GM13976 (cell line): ENCODE measurements at places on chromosomes 7 and 10.
A peak's percentile ranks its signal among the peaks of the same experiment; 100 is the strongest.

DNA sequence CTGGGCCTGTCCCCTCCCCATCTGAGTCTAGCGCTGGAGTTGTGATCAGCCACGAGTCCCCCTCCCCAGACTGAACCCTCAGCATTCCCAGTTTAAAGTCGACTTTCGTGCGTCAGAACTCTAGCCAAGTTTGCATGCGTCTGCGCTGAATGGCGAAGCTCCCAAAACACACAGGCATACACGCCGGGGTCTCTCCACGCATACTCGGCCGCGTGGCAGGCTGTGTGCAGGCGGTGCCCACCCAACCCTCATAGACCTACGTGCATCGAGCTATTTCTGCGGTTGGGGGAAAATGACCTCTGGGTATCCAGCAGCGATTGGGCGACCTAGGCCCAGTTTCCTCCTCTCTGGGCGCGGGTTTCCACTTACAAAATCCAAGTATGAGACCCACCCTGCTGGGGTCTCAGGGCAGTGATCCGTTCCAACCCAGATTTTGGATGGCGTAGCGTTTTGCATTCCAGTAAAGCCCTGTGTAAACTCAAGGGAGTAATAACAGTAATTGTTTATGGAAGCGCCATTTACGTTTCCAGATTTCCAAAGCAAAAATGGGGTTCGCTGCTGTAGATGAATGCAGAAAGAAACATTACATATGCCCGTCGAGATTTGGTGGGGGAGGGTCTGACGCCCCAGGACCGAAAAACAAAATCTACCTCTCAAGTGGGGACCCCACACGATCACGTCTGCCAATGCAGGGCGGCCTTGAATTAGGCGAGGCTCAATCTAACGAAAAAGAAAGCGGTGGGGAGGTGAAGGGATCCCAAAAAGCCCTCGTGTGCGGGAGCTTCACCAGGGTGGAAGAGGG is 2.0 kb upstream of the HMX3 start:
- peak; percentile 32 for DNase-seq

DNA sequence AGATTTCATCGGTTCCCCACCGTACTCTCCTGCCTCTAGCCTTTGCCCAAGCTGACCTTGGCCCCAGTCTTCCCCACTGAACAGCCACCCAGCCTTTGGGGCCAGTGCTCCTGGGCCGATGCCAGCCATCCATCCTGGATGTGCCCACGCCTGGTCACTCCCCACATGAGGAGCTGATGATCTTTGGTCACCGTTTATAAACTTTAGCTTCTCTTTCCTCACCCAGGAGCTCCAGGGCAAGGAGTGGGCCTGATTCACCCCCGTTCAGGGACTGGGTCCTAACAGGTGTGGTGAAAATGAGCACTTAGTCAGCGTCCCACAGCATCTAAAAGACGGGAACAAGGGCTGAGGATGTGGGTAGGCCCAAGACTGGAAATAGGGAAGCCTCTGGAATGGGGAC is 22.9 kb downstream of the GTF2IRD1 start:
- no peak for DNase-seq

DNA sequence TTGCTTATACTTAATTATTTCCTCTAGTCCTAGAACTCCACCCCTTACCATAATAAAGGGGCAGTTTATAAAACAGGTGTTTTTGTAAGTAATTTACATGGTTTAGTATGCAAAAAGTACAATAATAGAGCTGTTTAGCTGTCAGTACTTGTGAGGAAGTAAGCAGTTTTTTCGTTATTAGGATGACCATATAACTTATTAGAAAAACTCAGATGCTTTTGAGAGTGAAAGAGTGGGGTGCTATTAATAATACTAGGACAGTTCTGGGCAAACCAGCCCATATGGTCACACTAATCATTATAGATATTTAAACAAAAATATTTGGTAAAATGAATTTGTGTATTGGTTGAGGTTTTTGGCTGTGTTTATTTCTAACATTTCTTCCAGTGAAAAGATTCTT is 201.9 kb upstream of the KAT6B start:
- no peak for DNase-seq

- peak; percentile 69 for DNase-seq
These were observed 4.3 kb upstream of the KCNMA1 start for GRCh38 chr10:77641788-77642397.

GRCh38 chr7:142717453-142717852 is 31.8 kb upstream of the PRSS1 start:
- DNase-seq = no peak

- DNase-seq = peak; percentile 6
These were observed 1139.4 kb downstream of the XPNPEP1 start for GRCh38 chr10:108783897-108784296.

GRCh38 chr7:52940481-52940880 is 95.0 kb upstream of the POM121L12 start:
- DNase-seq = no peak

GRCh38 chr7:121744877-121745276 is 128.1 kb upstream of the PTPRZ1 start:
- DNase-seq = no peak

GRCh38 chr10:125161707-125162119 is 1.4 kb upstream of the CTBP2 start:
- DNase-seq = no peak

GRCh38 chr10:126872768-126873167 is 32.5 kb upstream of the DOCK1 start:
- DNase-seq = no peak

DNA sequence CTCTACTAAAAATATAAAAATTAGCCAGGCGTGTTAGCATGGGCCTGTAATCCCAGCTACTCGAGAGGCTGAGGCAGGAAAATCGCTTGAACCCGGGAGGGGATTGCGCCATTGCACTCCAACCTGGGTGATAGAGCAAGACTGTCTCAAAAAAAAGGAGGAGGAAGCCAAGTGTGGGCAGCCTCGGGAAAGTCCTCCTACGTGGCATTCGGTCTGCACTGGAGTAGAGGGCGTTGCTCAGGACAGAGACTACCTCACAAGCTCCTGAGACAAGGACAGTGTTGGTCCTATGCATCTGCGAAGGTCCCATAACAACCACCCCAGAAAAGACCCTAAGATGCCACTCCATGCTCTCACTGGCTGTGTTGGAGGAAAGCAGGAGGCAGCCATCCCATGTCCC is 10.0 kb upstream of the SERPINE1 start:
- no peak for DNase-seq

DNA sequence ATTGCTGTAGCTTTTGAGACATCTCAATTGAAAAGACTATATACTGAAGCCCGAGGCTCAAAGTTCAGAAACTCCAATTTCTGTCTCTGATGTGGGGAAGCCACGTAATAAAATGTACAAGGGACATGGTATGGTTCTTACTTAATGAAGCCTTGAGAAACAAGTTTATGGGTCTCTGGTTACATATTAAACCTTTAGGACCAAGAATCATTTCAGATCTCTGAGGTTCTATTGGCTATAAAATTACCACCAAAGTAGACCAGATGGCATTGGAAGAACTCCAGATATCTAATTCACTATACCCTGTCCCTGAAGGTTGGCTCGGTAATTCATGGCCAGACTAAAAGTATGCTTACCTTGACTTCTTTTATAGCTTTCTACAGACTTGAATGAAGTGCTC is 23.7 kb downstream of the STAMBPL1 start:
- DNase-seq = no peak

DNA sequence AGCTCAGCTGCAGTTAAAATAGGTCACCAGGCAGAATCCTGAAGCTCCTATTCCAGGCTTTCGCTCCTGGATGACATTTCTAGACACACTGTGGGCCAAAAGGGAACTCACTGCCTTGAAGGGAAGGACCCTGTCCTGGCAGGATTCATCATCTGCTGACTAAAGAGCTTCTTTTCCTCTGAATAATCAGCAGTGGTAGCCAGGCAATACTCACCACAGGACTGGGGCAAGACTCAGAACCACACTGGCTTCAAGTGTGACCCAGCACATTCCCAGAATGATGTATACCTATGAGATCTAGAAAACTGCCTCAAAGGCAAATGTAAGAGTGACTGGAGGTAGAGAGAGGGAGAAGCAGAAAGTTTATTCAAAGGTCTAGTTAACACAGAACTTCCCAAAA is 29.5 kb upstream of the EBF3 start:
- DNase-seq = no peak

GRCh38 chr7:95066737-95067530 is 159.5 kb downstream of the PPP1R9A start:
- DNase-seq = no peak

GRCh38 chr10:13961097-13961496 is 369.6 kb downstream of the FRMD4A start:
- DNase-seq = no peak

DNA sequence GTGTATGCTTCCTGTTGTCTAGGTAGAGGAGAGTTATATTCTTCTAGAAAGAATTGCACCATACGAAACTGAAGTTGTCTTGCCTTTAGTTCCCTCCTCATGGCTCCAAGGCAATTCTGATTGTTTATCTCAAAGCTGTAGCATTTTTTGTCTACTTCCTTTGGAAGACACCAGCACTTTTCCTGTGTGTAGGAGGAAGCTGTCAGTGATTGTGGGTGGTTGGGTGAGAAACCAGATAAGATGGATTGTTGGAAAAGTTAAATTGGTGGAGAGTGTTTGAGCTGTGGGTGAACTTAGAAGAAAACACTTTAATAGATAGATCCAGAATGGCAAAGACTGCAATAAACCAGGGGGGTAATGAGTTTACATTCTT is 12.1 kb upstream of the CSTF2T start:
- DNase-seq = no peak

- no peak for DNase-seq
These were observed 20.8 kb upstream of the NRP1 start for GRCh38 chr10:33355274-33355673.

DNA sequence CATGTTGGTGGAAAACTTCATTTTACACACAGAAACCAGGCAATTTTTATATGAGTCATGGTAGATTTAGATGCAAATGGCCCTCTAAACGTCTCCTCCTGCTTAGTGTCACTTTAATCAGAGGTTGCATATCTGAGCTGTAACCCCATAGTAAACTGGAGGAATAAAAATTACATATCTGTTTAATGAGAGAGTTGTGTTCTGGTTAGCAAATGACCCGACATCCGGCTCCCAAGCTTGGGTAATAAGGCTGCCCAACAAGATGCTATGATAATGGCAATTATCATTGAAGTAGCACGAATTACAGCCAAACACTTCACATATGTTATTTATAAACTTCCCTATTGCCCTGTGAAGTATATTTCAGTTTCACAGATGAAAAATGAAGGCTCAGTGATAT is 10.6 kb upstream of the ADAM12 start:
- DNase-seq = no peak

DNA sequence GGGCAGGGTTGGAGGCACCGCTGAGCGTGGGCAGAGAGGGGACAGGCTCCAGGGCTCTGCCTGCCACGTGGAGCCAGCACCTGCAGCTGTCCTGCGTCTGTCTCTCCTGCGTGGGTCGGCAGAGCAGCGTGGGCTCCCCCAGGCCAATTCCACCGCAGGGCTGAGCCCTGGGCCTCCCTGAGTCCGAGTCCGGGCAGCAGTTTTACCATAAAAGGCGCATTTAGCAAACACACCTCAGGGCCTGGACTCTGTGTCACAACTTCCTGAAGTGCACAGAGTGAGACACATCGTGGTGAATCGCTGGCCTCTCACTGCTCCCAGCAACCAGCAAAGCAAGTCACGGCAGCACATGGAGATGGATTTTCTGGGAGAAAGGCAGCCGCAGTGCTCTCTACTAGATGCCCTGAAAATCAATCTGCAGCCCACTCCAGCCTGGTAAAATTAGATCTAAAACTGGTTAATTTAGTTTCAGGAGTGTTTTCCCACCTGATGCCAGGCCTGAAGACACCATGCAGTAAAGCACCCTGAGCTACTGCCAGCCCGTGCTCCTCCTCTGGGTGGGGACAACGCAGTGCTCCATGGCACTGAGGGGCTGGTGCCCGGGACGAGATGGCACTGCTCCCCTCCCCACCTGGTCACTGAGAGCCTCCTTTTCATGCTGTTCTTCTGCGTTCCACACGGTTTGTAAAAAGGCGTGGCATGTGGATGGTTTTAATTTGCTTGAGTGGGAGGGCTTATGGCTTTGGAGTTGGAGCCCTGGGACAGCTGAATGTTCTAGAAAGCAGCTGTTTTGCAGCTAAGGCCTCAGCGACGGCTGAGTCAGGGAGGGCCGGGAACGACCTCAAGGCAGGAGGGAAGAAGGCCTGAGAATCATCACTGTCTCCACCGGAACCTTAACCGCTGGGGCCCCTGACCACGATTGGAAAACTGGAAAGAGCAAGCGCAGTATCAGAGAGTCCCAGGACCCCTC is 336.9 kb downstream of the ADARB2 start:
- no peak for DNase-seq

- no peak for DNase-seq
These were observed 9.1 kb downstream of the KLF6 start for GRCh38 chr10:3775696-3776551.

DNA sequence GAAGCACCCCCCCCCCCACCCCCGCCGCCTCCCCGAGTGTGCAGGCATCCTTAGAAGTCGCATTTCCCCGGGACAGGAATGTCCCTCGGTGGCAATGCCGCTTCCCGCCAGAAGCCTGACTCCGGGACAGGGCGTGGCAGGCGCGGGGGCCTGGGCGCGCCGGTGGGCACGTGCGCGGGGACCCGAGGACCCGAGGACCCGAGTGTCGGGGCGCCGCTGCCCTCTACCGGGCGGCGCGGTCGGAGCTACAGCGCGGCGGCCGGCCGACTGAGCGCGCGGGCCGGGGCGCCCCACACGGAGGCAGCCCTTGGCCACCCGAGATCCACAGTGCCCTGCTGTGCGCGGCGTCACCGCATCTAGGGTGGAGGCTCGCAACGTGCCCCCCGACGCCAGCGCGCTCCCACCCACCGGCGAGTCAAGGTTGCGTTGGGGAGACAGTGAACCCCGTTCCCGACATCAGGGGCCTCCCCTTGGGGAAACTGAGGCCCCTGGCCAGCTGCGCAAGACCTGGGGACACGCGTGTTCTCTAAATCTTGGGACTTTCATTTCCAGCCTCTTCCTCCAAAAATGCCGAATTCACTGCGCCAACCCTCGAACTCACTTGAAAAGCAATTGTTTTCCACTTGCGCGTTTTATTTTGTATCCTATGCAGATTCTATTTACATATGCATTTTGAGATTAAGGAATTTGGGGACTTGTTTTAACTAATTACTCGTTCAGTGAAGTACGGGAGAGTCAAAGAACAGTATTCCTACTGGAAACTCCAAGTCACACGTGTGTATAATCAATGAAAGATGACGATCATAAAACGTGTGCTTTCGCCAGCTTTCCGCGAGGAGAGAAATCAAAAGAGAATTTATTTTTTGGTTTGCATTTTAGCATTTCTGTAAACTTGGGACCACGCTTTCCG is 3.1 kb upstream of the CUX1 start:
- peak; percentile 88 for DNase-seq

DNA sequence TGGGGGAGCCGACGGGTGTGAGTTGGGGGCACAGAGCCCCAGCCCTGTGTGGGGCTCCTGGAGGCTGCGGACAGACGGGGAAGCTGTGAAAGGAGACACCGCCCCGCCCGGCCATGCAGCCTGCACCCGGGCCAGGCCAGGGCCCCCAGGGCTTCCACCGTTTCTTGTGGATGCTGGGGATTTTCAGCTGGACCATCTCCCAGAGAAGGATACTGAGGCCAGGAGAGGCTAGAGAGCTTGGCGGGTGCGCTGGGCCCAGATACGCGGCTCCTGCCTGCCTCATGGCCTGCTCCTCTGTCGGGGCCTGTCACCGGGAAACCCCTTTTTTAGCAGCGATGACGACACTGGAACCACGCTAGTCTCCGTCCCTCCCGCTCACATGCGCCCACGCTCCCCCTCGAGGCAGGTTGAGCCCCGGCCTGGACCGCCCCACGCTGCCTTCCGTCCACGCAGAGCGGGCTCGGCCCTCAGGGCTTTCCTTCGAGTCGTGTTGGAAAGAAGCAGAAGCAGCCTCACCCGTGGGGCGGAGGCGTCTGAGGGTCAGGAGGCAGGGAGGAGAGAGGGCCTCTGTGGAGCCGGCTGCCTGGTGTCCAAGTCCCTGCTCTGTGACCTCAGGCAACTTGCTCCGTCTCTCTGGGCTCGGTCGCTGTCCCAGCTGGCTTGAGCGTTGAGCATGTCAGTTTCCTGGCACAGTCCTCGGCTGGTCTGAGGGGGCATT is 11.7 kb downstream of the TMEM184A start:
- DNase-seq = no peak
